ENCODE measurements at places on chromosomes 1 and 21. TPM values are rescaled to one million over a fixed set of nuclear protein-coding genes. Genes with fewer than 3 reads are reported as not detected.

DNA sequence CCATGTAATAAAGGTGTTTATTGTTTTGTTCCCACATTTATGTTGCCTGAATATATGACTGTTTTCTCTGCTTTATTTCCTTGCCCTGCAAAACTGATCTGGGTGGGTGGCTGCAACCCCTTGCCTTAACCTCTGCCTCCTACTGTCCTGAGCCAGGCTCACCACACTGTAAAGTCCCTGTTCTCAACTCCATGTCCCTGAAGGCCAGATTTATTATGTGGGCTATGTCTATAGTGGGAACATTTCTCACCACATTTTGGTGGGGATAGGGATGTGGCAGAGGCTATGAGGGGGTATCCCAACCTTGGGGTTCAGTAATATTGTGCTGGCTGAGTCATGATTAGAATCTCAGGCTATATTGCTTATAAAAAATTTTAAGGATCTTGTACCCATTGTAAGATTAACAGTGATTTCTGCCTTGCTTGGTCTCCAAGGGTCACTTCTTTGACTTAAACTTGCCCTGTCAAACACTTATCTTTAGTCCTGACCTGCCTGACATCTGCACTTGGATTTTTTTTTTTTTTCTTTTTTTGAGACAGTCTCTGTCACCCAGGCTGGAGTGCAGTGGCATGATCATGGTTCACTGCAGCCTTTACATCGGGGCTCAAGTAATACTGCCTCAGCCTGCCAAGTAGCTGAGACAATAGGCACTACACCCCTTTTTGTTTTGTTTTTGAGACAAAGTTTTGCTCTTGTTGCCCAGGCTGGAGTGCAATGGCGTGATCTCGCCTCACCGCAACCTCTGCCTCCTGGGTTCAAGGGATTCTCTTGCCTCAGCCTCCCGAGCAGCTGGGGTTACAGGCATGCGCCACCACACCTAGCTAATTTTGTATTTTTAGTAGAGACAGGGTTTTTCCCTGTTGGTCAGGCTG, 3.6 kb downstream of the RPS8 start:
- peaks cover 27% of the 10 kb centered on the region for H3K36me3 ChIP-seq
- H3K27me3 ChIP-seq = no peaks in the 10 kb centered on the region
- DNase-seq = no peak
- H3K4me1 ChIP-seq = peaks cover 21% of the 10 kb centered on the region

DNA sequence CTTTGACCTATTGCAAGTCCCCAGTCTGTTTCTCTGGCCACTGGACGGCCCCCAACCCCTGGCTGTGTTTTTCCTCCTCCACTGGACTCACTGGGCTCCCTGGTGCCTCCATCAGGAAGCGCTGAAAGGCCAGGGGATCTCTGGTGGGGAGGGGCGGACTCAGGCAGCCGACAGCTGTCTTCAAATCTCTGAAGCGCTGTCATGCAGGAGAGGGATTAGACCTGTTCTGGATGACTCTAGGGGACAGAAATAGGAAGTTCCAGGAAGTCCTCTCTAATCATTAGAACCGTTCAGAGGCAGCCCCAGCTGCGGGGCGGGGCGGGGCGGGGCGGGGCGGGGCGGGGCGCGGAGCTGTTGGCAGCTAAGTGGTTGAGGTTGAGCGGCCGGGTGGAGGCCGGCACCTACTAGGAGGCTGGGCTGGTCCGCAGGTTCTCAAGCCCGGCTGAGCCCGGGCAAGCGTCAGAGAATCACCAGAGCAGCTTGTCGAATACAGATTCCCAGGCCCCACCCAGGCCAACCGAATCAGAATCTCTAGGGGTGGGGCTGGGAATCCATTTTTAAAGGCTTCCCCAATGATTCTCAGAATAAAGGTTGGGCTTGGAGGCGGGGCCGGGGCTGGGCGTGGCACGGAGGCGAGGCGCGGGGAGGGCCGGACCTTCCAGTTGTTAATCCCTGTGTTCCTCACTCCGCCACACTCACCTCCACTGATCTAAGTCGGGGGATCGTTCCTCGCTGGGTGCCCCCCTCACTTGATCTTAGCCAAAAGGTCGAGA, 11.4 kb upstream of the PHLDA3 start:
- no peaks in the 10 kb centered on the region for H3K27me3 ChIP-seq
- peak overlapping the region; percentile 29 for H3K4me3 ChIP-seq
- no peak for DNase-seq
- no peak overlapping the region for H3K27ac ChIP-seq

TEDDM1 gene
- total RNA-seq = not detected

GRCh38 chr21:45291613-45292398, 4.1 kb upstream of the POFUT2 start:
- H3K36me3 ChIP-seq = no peaks in the 10 kb centered on the region
- H3K4me1 ChIP-seq = peaks cover 53% of the 10 kb centered on the region
- H3K4me3 ChIP-seq = no peak overlapping the region
- H3K27me3 ChIP-seq = no peaks in the 10 kb centered on the region

ADAMTS4 gene
- total RNA-seq = 2.7 TPM

TENT5C gene
- total RNA-seq = 0.77 TPM

CGN gene
- 8.8 TPM for total RNA-seq

DNA sequence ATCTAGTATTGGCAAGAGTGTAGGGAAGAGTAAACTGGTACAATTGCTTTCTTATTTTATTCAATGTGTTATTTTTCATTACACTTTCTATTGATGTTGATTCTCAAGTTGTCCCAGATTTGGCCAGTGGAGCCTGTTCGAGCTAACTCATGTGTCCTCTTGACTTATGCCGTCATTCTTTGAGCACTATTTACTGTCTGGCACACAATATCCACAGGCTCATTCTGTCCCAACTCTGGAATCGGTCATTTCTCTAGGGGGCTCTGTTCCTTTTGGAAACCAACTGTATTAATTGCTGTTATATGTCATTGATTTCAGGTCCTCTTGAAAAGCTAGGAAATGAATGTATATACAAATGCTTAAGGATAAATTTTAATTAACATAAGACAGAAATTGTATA, 22.4 kb upstream of the SFPQ start:
- H3K4me1 ChIP-seq = no peaks in the 10 kb centered on the region
- no peaks in the 10 kb centered on the region for H3K36me3 ChIP-seq
- no peak overlapping the region for H3K4me3 ChIP-seq
- no peak for DNase-seq

KCNK2 gene
- total RNA-seq = 0.16 TPM

DNA sequence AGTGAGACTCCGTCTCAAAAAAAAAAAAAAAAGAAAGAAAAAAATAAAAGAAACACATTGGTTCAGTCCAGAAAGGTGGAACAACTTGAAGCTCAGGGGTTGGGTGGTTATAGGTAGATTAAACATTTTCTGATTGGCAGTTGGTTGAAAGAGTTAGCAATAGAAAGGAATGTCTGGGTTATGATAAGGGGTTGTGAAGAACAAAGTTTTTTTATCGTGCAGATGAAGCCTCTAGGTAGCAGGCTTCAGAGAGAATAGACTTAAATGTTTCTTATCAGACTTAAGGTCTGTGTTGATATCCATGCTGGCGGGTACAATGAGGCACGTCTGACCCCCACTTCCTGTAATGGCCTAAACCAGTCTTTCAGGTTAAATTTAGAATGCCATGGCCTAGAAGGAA, 45.0 kb upstream of the PDE9A start:
- no peaks in the 10 kb centered on the region for H3K4me1 ChIP-seq
- H3K4me3 ChIP-seq = no peak overlapping the region
- no peak for DNase-seq
- no peaks in the 10 kb centered on the region for H3K27me3 ChIP-seq

- no peak for DNase-seq
- no peak overlapping the region for H3K27ac ChIP-seq
- H3K36me3 ChIP-seq = no peaks in the 10 kb centered on the region
- no peak overlapping the region for H3K4me3 ChIP-seq
- no peaks in the 10 kb centered on the region for H3K27me3 ChIP-seq
Measured at GRCh38 chr1:29934255-29934772, 698.0 kb downstream of the PTPRU start.

BSND gene
- total RNA-seq = not detected

- peak overlapping the region; percentile 92 for H3K4me3 ChIP-seq
- no peaks in the 10 kb centered on the region for H3K27me3 ChIP-seq
- H3K4me1 ChIP-seq = peaks cover 20% of the 10 kb centered on the region
Measured at GRCh38 chr1:145917595-145917994, 922 bp downstream of the PEX11B start.

GRCh38 chr1:157274698-157275534, 136.7 kb upstream of the ETV3 start:
- no peaks in the 10 kb centered on the region for H3K27me3 ChIP-seq
- DNase-seq = peak; percentile 47
- no peaks in the 10 kb centered on the region for H3K36me3 ChIP-seq
- H3K27ac ChIP-seq = no peak overlapping the region
- H3K4me3 ChIP-seq = no peak overlapping the region

PHF13 gene
- 23.7 TPM for total RNA-seq

GRCh38 chr1:8477166-8477982, 159.5 kb downstream of the SLC45A1 start:
- no peak overlapping the region for H3K27ac ChIP-seq
- no peaks in the 10 kb centered on the region for H3K36me3 ChIP-seq
- H3K4me3 ChIP-seq = no peak overlapping the region
- H3K4me1 ChIP-seq = peaks cover 11% of the 10 kb centered on the region
- DNase-seq = peak; percentile 79

- H3K27ac ChIP-seq = no peak overlapping the region
- no peaks in the 10 kb centered on the region for H3K36me3 ChIP-seq
- no peak for DNase-seq
- H3K4me1 ChIP-seq = no peaks in the 10 kb centered on the region
- H3K4me3 ChIP-seq = no peak overlapping the region
Measured at GRCh38 chr21:17085707-17086106, 427.1 kb upstream of the CXADR start.

- no peaks in the 10 kb centered on the region for H3K4me1 ChIP-seq
- DNase-seq = no peak
- H3K4me3 ChIP-seq = no peak overlapping the region
- H3K36me3 ChIP-seq = no peaks in the 10 kb centered on the region
- H3K27me3 ChIP-seq = no peaks in the 10 kb centered on the region
Measured at GRCh38 chr1:156516821-156517220, 16.2 kb upstream of the MEF2D start.

- no peak overlapping the region for H3K4me3 ChIP-seq
- peaks cover 4% of the 10 kb centered on the region for H3K4me1 ChIP-seq
- no peaks in the 10 kb centered on the region for H3K27me3 ChIP-seq
- H3K36me3 ChIP-seq = peaks cover 6% of the 10 kb centered on the region
- H3K27ac ChIP-seq = no peak overlapping the region
Measured at GRCh38 chr1:16621300-16621658, 7.9 kb upstream of the NBPF1 start.

DNA sequence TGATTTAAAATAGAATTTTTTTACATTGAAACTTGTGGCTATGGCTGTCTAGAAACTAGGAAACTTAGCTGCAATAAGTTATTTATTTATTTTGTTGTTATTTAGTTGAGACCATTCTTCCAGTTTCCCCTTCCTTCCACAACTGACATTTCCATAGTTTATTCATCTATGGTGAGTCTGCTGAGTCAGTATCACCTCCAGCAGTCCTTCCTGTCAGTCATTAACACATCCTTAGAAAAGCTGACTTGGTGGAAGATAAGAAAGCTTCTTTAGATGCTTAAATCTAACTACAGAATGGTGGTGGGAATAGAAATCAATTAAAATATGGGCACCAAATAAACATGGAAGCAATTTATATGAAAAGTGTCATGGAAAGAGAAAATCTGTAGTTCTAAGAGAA, 714.0 kb downstream of the RWDD3 start:
- H3K27me3 ChIP-seq = no peaks in the 10 kb centered on the region
- H3K27ac ChIP-seq = no peak overlapping the region
- no peak for DNase-seq

DNA sequence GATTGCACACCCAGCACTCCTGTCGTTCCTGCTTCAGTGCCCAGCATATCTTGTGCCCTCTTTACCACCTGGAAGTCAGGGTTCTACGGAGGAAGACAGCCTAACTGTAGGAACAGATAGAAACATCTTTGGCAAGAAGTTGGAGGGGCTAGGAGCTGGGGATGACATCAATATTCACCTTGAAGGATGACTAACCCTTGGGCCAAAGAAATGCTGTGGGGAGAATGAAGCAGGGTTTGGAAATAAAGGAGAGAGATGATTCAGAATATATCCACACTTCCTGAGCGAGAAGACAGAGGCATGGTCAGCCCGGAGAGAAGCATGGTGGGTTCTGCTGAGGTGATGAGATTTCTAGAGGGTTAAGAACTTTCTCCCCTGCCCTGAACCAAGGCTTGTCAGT, 4.6 kb upstream of the NKAIN1 start:
- peak; percentile 29 for DNase-seq
- H3K36me3 ChIP-seq = no peaks in the 10 kb centered on the region
- peaks cover 10% of the 10 kb centered on the region for H3K4me1 ChIP-seq
- no peak overlapping the region for H3K4me3 ChIP-seq

DNA sequence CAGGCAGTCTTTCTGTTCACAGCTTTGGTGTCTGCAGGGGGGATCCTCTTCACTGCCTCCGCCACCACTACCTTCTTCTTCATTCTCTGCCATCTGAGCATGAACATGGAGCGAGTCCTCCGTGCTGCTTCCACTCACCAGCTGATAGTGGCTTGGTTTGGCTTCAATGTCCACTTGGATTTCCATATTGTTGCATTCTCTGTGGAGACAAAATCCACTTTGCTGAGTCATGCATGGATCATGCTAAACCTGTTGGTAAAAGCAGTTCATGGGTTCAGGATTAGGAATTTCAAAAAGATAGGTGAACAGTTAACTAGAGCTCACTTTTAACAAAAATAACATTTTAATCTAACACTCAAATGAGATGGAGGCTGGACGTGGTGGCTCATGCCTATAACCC, 27.5 kb downstream of the RNF19B start:
- H3K27ac ChIP-seq = no peak overlapping the region
- DNase-seq = no peak
- no peaks in the 10 kb centered on the region for H3K27me3 ChIP-seq
- H3K4me1 ChIP-seq = peaks cover 14% of the 10 kb centered on the region
- peaks cover 10% of the 10 kb centered on the region for H3K36me3 ChIP-seq
- no peak overlapping the region for H3K4me3 ChIP-seq

- H3K4me3 ChIP-seq = peak overlapping the region; percentile 95
- no peaks in the 10 kb centered on the region for H3K27me3 ChIP-seq
- peak overlapping the region; percentile 79 for H3K27ac ChIP-seq
- peaks cover 35% of the 10 kb centered on the region for H3K4me1 ChIP-seq
- H3K36me3 ChIP-seq = no peaks in the 10 kb centered on the region
Measured at GRCh38 chr1:203627398-203627797, 766 bp downstream of the ATP2B4 start.

ISG15 gene
- 1,830 TPM for total RNA-seq

- no peaks in the 10 kb centered on the region for H3K36me3 ChIP-seq
- no peak overlapping the region for H3K27ac ChIP-seq
- no peak overlapping the region for H3K4me3 ChIP-seq
- no peak for DNase-seq
- no peaks in the 10 kb centered on the region for H3K4me1 ChIP-seq
Measured at GRCh38 chr1:51859735-51860134, 18.8 kb downstream of the NRDC start.

FOXE3 gene
- 0.14 TPM for total RNA-seq

PGLYRP3 gene
- not detected for total RNA-seq

GRCh38 chr1:158806916-158807536, 24.1 kb upstream of the MNDA start:
- H3K27ac ChIP-seq = no peak overlapping the region
- DNase-seq = no peak
- H3K4me1 ChIP-seq = no peaks in the 10 kb centered on the region
- no peaks in the 10 kb centered on the region for H3K36me3 ChIP-seq
- no peaks in the 10 kb centered on the region for H3K27me3 ChIP-seq
- H3K4me3 ChIP-seq = no peak overlapping the region

- H3K4me3 ChIP-seq = no peak overlapping the region
- DNase-seq = no peak
- H3K27ac ChIP-seq = no peak overlapping the region
- H3K4me1 ChIP-seq = no peaks in the 10 kb centered on the region
- no peaks in the 10 kb centered on the region for H3K27me3 ChIP-seq
Measured at GRCh38 chr1:90048043-90048442, 53.1 kb downstream of the ZNF326 start.

- no peak overlapping the region for H3K27ac ChIP-seq
- H3K4me3 ChIP-seq = no peak overlapping the region
- H3K36me3 ChIP-seq = no peaks in the 10 kb centered on the region
- peaks cover 12% of the 10 kb centered on the region for H3K4me1 ChIP-seq
- DNase-seq = no peak
Measured at GRCh38 chr1:52670604-52671003, 27.5 kb downstream of the COA7 start.
